ENCODE measurements at places on chromosomes 1 and 21.
A peak's percentile ranks its signal among the peaks of the same experiment; 100 is the strongest.

DNA sequence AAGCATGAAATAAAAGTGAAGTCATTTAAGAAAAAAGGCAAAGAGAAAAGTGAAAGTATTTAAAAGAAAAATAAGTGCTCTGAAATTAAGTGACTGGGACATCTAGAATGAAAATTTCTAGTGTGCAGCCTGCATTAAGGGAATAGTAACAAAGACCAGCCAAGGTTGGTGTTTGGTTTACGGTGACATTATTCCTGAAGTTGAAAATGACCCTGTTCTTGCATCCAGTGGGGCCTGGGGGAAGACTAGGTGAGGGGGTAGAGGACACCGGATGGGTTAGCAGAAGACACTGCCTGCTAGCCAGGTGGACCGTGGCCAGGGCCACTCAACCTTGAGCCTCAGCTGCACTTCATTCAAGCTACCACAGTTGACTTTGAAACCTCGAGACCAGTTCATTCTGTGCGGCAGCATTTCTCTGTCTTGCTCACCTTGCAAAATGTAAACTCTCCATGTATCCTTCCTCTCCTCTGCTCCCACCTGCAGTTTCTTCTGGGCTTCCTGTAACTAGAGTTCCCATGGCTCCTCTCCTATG is 14.3 kb upstream of the KCNK1 start:
- no peak for DNase-seq

GRCh38 chr1:27027575-27028250 is 15.1 kb upstream of the TENT5B start:
- no peak for DNase-seq

DNA sequence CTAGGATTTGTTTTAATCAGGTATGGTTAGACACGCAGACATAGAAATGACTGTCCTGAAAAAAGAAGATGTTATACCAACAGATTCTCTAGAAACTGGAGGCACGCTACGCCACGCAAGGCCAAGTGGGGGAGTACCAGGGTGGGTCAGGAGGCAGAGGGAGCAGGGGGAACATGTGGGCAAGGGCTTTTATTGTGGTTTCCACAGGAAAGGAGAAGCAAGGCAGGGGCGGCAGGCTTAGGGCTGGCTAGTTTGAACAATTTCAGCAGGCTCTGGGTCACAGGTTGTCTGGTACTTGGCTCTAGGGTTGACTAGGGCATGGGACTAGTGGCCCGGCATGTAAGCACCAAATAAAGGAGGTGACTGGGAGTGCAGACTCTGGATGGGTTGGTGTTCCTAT is 7.2 kb downstream of the MTARC2 start:
- no peak for DNase-seq

DNA sequence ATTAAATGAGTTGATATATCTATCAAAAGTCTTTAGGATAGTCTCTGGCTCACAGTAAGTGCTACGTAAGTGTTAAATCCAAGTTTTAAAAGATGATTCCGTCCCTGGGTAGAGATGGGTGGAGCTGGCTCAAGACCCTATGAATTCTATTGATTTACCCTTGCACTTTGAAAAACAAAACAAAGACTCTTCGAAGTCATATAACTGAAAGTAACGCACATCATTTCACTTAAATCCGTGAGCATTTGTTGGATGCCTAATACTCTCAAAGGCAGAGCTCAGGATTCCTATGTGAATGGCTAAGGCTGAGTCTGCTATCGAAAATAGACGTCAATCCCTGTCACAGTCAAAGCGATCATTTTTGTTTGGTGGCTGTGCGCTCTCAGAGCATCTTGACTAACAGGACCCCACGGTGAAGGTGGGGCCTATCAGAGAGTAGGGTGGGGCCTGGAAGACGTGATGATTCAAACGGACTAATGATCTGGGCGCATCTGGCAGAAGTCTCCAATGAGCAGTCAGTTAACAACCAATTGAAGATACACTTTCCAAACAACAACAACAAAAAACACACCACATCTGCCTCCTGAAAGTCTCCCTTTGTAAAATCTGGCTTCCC is 1.2 kb upstream of the NUCKS1 start:
- no peak for DNase-seq

DNA sequence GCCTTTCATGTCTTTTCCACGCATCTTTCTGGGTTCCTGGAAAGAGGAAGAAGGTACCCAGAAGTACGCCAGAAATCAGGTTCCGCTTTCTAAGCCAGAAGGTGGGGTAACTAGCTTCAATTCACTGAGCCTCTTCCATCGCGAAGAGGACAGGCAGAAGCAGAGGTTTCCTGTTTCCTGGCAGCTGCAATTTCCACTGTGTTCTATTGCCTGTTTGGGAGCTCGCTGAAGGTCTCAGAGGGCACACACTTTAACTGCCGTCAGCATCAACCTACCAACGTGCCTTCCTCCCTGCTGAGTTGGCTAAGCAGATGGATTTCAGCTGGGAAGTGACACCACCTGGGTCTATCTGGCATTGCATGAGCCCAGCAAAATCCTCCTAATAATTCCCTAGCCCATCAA is 10.0 kb downstream of the NCF2 start:
- no peak for DNase-seq

DNA sequence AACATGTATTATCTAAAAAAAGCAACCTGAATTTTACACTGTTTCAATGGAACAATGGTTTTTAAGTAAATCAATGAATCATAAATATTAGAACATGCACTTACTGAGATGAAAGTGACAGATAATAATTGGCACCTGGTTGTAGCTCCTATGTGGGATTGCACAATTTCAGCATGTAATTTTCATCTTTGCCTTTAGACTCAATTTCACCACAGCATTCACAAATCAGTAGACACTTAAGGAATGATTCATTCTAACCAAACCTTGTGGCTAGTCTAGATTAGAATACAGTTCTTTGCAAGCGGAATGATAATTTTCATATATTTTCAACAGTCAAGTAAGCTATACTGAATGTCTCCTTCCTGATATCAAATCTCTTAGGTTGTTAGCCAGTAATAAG is 853.4 kb downstream of the KCNT2 start:
- no peak for DNase-seq

DNA sequence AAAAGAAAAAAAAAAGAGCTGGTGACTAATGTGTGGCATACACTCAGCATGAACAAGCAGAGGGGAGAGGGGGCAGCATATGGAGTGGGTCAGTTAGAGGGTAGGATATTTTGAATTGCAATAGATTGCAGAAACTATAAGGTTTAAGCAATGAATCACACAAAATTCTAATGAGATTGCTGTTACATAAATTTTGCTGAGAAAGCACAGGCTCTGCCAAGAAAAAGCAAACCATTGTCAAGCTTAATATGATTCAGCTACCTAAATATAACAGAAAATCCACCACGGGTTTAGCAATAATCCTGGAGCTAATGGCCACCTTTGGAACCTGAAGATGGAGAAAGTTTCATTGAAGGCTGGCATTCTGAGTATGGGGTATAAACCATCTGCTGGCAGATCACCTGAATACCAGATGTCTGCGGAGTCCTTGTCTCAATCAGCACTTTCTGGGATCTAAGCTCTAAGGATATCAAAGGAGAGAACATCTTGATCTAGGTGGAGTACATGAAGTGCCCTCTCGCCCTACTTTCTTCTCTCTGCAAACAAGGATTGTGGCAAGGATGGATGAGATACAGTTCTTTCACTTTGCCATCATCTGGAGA is 30.3 kb upstream of the ANGPTL7 start:
- DNase-seq = no peak

- DNase-seq = no peak
Observed at GRCh38 chr1:232456714-232457113, 173.2 kb downstream of the SIPA1L2 start.

DNA sequence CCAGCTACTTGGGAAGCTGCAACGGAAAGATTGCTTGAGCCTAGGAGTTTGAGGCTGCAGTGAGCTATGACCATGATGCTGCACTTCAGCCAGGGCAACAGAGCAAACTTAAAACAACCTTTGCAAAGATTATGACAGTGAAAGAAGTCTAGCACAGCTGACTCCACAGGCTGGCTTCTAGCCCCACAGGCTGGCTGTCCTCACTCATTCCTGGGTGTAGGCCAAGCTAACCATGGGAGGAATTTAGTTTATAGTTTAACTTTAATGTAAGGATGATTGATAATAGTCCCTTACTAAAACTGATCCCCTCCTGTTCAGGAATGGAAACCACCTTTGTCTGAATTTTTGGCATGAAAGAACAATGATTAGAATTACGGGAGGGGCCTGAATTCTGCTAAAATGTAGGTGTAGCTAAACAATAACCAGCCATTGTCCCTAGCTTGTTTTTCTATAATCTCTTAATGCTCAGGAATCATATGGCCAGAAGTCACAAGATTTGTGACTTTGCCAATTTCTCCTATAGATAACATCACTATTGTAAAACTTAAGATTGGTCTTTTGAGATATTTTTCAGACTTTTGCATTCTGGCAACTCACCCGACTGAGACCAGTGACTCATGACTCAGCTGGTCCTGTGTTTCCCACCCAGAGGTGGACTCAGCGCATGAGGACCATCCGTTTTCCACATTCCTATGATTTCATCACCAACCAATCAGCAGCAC is 28.1 kb upstream of the SGIP1 start:
- no peak for DNase-seq

DNA sequence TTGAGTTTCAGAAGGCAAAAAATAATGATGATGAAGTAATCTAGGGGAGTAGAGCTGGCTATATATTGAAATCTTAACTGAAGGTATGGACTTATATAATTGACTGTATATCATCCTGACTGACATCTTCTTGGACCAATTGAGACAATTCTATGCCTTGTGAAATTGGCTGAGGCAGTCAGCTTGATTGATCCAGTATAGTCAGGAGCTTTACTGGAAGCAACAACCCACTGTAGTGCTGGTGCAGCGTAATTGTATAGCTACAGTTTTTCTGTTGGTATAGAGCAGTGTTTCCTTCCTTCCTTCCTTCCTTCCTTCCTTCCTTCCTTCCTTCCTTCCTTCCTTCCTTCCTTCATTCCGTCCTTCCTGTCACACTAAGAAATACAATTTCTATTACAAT is 268.0 kb downstream of the NUF2 start:
- no peak for DNase-seq

GRCh38 chr21:25637851-25638659 is 1.0 kb upstream of the JAM2 start:
- no peak for DNase-seq

- DNase-seq = peak; percentile 65
Observed at GRCh38 chr1:29120947-29121485, 2.7 kb downstream of the TMEM200B start.

DNA sequence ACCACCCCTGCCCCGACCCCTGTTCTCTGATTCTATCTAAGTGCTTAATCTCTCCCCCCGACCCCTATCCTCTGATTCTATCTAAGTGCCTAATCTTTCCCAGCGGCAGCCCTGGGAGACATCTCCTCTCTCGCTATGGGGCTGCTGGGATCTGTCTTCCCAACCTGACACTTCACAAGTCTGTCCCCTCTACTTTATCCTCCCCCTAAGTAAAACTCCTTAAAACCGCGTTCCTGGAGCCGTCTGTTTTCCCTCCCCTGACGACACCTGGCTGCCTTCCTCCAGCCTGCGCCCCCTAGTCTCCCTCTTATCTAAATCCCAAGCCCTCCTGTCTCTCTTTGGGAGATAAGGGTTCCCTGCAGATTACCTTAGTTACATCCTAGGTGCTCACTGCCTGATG is 30.5 kb downstream of the EPHB2 start:
- DNase-seq = no peak

GRCh38 chr1:200786788-200787187 is 48.1 kb downstream of the CAMSAP2 start:
- DNase-seq = no peak

GRCh38 chr21:10464975-10465374 is 56.4 kb upstream of the TPTE start:
- no peak for DNase-seq

DNA sequence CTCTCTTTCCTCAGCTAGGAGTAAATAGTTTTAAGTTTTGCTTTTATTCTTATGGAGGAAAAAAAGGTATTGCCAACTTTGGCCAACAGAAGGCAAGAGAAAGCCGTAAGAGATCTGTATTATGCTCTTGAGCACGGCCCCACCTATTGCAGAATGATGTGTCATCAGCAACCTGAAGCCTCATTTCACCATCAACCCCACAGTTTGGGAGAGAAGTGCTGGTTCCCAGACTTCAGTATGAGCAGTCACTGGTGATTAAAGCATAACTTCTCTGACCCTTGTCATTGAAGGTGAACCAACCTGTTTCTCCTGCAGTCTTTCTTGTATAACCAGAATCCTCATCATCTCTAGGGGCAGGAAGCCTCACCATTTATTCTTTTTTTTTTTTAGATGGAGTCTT is 100.2 kb downstream of the SIPA1L2 start:
- no peak for DNase-seq

DNA sequence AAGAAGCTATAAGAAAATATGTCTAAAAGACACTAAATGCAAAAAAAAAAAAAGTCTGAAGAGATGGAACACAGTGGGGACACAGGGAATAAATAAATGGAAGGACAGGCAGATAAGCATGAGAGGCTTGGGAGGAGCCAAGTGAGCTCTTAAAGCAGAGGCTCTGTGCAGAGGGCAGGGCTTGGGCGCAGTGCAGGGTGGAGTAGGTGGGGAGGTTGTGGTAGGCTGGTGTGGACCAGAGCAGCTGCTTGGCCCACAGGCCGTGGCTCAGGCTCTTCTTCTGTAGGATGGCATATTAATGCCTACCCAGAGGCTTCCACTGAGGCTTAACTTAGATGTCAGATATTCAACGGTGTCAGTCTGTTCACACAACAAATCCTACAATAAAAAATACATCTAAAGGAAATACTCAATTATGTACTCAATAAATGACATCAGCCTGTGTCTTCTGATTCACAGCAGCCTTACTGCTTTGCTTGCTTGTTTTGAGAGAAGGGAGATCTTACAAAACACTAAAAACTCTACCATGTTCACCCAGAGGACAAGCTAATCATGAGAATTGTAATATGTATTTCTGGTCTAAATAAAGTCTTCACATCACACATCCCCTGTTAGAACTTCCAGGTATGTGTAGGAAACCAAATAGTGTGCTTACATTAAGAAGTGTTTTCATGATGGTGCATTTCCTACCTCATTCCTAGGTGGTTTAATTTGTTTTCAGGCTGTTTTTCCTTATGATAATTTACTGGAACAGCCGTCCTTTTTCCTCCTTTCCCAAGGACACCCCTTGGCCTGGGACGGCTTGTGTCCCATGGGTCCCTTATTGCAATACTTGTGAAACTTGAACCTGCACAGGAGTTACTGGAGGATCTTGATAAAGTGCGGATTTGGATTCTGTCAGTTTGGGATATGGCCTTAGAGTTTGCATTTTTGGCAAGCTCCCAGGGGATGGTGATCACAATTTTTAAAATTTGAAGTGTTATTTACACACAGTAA is 24.9 kb downstream of the DIP2A start:
- DNase-seq = no peak

GRCh38 chr21:40489001-40489400 is 358.0 kb downstream of the DSCAM start:
- DNase-seq = no peak
